ENCODE measurements at places on chromosomes 4 and X. TPM values are rescaled to one million over a fixed set of nuclear protein-coding genes. Genes with fewer than 3 reads are reported as not detected.

The GRPR gene
- not detected for total RNA-seq

The STK32B gene
- 4.1 TPM for total RNA-seq

The MTNR1A gene
- not detected for total RNA-seq

The WNK3 gene
- 6.2 TPM for total RNA-seq

The PRKG2 gene
- 0.58 TPM for total RNA-seq

The PTTG2 gene
- total RNA-seq = 1.1 TPM

The AFM gene
- total RNA-seq = 0.35 TPM

The RAB39B gene
- total RNA-seq = 1.2 TPM

The NLGN3 gene
- total RNA-seq = 2.5 TPM

The FMR1NB gene
- not detected for total RNA-seq

The ENPP6 gene
- total RNA-seq = 0.60 TPM

The DCX gene
- total RNA-seq = 0.95 TPM

The ABLIM2 gene
- total RNA-seq = 11.3 TPM

Data from mucosa of gallbladder (tissue), 1 donor.